ENCODE measurements at places on chromosomes 6 and 20.

GRCh38 chr20:15447549-15447948, 1110.1 kb upstream of the FLRT3 start:
- no peak for DNase-seq

DNA sequence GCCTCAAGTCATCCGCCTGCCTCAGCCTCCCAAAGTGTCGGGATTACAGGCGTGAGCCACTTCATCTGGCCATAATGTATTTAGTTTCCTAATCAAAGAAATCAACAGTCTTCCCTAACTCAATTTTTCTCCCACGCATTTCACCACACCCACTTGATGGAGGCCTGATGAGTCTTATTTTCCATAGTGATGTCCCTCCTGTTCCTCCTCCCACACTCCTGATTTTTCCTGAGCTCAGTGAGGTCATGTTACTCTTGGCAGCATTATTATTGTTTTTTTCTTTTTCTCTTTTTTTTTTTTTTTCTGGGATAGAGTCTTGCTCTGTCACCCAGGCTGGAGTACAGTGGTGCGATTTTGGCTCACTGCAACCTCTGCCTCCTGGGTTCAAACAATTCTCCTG, 8.9 kb downstream of the ABRACL start:
- no peak for DNase-seq

DNA sequence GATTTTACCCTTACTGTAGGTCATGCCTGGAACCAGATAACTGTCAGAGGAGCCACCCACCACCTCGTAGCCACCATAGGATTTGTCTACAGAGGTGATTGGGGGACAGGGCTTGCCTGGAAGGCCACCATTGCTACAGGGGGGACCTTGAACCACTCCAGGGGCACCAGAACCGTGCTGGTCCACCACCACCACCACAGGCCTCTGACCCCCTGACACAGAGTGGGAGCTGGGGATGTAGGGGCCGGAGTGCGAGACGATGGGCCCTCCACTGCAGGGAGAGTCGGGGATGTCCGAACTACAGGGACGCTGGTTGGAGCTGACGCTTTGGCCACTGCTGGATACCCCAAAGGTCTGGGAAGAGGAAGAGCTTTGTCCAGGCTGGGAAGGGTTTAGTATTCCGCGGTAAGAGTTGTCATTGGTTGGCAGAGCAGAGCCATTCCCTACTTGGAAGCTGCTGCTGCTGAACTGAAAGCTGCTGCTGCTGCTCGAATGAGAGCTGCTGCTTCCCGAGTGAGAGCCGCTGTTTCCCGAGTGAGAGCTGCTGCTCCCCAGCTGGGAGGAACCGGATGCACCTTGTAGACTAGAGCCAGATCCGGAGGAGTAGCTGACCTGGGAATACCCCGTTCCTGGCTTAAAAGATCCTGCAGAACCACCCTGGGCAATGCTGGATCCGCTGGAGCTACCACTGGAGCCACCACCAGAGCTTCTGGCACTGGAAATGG, 2.2 kb downstream of the PSORS1C1 start:
- no peak for DNase-seq

DNA sequence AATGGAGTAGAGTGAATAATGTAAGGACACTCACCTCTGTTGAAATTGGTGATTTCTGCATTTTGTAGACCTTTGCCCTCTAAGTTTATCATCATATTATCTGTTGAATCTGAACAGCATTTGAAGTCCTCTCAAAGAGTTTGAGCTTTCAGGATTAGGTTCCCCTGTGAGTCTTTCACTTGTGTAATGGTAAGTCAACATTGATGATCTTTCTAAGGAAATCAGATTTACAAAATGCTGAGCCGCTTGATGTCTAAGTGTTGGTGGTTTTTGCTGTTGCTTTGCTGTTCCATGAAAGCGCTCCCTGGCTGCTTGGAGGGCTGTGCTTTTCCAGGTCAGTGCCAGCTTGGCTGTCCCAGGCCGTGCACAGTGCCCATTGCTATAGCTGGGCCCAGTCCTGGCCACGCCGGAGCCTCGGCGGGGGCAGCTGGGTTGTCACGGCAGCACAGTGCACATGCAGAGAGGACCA, 33.8 kb upstream of the KIF25 start:
- no peak for DNase-seq

DNA sequence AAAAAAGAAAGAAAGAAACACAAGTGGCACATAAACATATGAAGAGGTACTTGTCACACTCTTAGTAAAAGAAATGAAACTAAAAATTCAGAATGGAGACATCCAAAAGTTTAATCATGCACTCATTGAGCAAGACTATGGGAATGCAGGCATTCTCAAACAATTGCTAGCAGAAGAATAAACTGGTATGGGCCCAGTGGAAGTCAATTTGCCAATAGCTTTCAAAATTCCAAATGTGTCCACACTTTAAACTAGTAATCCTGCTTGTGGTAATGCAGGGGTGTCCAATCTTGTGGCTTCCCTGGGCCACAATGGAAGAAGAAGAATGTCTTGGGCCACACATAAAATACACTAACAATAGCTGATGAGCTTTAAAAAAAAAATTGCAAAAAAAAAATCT, 97.4 kb downstream of the EPB41L2 start:
- no peak for DNase-seq

- DNase-seq: no peak
These were observed 107.6 kb downstream of the VEGFA start for GRCh38 chr6:43877463-43878126.

DNA sequence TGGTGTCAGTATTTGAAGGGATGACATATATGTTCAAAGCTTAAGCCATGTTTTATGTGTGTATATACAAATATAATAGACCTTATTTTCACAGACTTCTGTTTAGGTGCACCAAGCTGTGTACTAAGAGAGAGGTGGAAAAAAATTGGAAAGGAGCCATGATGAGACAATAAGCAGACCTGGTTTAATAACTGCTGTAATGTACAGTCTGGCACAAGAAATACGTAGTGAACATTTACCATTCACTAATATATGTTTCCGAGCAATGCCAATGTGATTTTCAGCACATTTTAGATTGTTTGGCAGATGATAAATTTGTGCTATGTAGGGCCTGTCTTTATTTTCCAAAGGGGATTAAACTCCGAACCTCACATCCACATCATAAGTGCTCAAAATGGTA, 116.3 kb downstream of the KHDC1L start:
- no peak for DNase-seq

GRCh38 chr6:89655122-89655521, 16.6 kb upstream of the LYRM2 start:
- no peak for DNase-seq

DNA sequence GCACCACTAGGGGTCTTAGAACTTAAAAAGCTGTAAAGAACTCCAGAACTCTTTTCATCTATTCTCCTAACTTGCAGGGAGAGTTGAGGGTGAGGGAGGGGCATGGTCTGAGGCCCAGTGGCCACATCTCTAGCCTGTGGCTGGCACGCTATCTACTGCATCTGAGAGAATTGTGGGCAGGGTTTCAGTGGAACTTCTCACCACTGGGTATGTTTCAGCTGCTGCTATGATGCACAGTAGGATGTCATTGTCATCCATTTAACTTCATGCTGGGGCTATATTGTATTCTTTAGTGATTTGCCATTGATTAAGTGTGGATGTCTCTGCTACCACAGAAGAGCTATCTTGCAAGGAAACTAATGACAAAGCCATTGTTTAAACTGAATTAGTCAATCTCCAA, 4.5 kb downstream of the TMEM14A start:
- DNase-seq: no peak

- no peak for DNase-seq
These were observed 683.3 kb downstream of the QKI start for GRCh38 chr6:164097551-164098398.

All from stimulated activated CD4-positive, alpha-beta T cell treated with anti-CD3 and anti-CD28 coated beads, Interleukin-4, amount 100 ng/mL, for 4 hours (primary cell).